Stimulated activated CD4-positive, alpha-beta T cell treated with anti-CD3 and anti-CD28 coated beads, Interleukin-1b, Interleukin-23, amount 100 ng/mL, for 1 hour (primary cell): ENCODE measurements at places on chromosomes 7 and 10.
A peak's percentile ranks its signal among the peaks of the same experiment; 100 is the strongest.

DNA sequence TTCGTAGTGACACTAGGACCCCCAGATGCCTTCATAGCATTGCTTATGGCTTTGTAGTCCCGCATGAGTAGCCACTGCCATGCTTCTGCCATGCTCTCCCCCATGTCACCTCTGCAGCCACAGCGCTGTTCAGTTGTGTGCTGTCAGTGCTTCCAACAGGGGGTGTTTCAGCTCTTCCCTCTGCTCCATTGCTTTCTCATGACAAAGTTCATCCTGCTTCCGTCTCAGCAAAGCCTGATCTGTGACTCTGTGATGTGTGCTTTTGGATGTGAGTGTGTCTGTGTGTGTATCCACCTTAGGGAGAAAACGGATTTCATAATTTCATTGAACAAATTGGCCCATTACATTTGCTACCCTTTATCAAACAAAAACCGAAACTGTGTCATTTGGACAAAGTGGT lies 134.9 kb upstream of the SAMD8 start:
- no peak for DNase-seq

- no peak for DNase-seq
Observed at GRCh38 chr7:134287916-134288659, 28.6 kb downstream of the SLC35B4 start.

DNA sequence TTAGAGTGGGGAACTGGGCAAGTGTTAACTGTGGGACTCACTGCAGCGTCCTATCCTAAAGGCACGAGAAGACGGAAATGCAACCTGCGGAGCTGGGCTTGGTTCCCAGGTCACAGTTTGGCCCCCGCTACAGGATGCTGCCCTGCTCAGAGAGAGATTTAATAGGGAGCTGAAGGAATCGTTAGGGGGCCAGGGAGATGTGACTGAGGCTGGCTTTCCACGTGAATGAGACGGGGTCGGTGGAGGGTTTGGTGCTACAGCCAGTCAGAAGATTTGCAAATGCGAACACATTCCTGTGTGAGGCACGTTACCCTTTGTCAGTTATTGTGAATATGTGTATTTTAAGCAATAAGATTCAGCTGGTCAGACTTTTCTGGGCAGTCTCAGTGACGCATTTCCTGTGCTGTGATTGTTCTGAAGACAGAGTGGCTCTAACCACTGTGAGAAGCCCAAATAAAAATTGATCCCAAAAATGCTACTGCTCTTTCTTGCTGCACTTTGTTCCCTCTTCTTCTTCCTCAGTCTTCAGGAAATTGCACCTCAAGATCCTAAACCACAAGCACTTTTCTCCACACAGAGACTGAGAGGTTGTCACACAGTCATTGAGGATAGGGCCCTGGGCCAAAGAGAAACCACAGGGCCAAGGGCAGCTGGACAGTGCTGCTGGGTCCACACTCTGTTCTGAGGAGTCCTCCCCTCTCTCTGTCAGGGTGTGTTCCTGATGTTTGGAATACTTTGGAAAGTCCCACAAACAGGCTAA lies 21.2 kb downstream of the CYP17A1 start:
- DNase-seq, result no peak

DNA sequence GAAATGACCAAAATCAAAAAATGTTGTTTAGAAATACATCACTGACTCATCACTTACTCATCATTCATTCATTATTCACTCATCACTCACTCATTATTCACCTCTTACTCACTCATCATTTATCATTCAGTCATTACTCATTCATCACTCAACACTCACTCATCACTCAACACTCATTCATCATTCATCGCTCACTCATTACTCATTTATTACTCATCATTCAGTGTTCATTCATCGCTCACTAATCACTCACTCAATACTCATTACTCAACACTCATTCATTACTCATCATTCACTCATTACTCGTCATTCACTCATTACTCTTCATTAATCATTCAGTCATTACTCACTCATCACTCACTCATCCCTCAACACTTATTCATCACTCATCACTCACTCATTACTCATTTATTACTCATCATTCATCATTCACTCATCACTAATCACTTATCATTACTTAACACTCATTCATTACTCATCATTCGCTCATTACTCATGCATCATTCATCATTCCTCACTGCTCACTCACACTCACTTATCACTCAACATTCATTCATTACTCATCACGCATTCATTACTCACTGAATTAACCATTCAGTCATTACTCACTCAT lies 238.5 kb downstream of the ADARB2 start:
- DNase-seq, result no peak

GRCh38 chr10:100872034-100872791 lies 40.5 kb upstream of the SLF2 start:
- peak; percentile 24 for DNase-seq

DNA sequence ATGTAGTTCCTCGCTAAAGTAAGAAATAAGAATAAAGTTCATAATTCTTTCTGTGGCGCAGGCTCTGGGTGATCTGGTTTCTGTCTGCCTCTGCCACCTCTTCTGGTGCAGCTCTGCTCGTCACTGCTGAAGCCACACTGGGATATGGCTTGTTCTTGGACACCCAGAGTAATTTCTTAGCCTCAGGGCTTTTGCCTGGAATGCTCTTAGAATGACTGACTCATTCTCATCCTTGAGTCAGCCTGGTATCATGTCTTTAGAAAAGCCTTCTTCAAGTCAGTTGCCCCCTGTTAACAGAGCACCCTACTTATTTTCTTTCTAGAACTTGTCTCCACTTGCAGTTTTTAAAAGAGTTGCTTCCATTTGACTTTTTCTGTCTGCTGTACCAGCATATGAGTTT lies 2.0 kb downstream of the ZSCAN25 start:
- no peak for DNase-seq

DNA sequence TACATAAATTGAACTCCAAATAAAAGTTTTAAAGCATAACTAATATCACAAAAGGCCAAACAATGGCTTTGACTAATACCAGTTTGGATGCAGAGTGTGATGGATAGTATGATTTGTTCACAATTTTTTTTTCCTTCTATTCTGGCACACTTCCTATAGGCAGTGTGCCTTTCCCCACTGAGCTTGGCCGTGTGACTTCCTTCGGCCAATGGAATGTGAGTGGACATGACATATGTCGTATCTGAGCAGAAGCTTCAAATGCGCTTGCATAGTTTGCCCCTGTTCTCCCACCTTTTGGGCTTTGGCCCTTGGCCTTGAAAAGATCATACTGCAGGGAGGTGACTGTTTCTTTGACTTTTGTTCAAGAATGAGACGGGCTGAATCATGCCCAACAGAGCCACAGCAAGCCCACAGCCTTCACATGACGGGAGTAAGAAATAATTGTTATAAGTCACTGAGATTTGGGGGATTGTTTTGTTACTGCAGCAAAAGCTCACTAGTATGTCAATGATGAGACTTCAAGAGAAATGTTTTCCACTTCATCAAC lies 279.9 kb upstream of the NEBL start:
- DNase-seq, result no peak

DNA sequence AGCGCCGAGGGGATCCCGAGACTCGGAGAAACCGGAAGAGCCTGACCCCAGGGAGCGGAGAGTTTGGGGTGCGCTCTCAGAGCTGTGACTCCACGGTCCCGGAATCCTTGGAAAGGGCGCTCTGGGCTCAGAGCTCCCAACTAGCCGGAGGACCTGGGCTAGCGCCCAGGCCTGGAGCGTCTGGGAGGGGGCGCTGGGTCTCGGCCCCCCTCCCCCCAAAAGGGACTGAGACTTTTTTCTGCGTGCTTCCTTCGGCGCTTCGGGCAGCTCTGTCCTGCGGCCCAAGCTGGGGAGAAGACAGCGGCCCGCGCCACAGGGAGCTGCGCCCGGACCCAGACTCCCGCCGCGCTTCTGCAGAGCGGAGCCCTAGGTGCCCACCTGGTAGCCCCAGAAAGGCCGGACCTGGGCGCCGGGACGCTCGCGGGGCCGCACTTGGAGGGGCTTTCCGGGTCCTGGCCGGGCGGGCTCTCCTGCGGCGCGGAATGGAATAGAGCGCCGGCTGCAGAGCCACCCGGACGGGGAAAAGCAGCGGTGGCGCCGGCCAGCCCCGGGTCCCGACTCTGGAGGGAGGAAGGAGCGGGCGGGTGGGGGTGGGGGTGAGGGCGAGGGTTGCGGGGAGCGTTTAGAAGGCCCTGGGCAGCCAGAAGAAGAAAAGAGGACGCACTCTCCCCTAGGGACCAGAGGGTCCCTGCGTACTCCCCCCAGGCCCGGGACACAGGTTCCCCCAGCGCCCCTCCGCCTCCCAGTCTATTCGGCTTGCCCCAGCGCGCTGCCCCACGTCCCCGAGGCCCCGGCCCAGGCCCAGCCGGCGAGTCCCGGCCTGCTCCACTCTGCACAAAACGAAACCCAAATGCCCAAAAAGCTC lies 4.7 kb downstream of the ZNF503 start:
- DNase-seq, result no peak

DNA sequence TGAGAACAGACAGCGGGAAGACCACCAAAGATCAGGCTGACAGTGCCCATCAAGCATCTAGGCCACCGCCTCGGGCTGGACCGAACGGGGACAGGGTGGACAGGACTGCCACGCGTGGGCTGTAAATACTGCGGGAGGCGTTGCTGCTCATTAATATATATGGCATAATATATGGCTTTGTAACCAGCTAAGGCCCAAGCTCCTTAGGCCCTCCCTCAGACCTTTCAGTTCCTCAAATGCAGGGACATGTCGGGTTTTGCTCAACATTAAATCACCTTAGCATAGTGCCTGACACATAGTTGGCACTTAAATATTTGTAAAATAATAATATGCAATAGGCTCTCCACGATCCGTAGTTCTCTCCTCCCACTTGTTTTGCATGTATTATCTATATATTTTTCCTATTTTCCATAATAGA lies 402 bp upstream of the TMEM168 start:
- no peak for DNase-seq

- no peak for DNase-seq
Observed at GRCh38 chr10:119250641-119251314, 43.4 kb downstream of the GRK5 start.

- no peak for DNase-seq
Observed at GRCh38 chr7:49840751-49841405, 67.4 kb downstream of the VWC2 start.

DNA sequence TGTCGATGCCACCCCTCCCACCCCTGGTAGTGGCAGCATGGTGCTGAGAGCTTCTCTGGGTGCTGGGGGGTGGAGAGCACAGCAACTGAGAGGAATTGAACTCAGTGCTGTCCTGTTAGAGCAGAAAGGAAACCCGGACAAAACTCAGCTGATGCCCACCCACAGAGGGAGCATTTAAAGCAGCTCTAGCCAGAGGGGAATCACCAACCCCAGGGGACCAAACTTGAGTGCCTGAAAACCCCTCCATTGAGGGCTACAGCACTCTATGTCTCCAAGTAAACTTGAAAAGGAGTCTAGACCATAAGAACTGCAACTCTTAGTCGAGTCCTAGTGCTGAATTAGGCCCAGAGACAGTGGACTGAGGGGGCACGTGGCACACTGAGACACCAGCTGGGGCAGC lies 16.8 kb upstream of the FOXI2 start:
- no peak for DNase-seq

- DNase-seq, result peak; percentile 18
Observed at GRCh38 chr7:143003393-143004051, 23.4 kb downstream of the OR9A2 start.

DNA sequence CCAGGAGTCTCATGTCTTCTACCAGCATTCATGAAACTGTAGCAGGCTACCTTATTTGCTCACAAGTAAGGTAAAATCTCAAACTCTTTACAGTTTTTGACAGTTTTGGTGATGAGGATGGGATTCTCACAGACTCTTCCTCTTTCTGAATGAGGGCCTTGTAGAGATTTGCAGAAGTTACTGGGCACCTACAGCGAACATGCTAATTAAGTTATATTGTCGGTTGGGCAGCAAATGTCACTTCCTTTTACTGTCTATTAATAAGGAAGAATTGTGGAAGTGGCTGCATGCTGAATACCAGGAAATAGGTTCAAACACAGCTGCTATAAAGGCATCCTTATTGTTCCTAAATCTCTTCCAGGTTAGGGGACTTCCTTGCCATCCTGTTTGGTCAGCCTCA lies 189.6 kb downstream of the DNAJC1 start:
- no peak for DNase-seq

DNA sequence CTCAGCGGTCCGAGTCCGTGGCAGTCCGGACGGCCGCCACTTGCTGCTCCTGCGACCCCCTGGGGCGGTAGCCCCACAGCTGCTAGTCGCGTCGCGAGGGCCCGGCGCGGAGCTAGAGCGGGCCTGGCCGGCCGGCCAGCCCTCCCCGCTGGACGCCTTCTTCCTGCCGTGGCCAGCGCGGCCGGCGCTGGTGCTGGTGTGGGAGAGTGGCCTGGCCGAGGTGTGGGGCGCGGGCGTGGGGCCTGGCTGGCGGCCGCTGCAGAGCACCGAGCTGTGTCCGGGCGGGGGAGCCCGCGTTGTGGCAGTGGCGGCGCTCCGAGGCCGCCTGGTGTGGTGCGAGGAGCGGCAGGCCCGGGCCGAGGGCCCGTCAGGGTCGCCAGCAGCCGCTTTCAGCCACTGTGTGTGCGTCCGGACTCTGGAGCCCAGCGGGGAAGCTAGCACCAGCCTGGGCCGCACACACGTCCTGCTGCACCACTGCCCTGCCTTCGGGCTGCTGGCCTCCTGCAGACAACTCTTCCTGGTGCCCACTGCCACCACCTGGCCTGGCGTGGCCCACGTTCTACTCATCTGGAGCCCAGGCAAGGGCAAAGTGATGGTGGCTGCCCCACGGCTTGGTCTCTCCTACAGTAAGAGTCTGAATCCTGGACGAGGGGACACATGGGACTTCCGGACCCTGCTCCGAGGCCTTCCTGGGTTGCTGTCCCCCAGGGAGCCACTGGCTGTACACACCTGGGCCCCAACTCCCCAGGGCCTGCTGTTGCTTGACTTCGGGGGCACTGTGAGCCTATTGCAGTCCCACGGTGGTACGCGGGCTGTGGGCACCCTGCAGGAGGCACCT lies 631 bp downstream of the HPS6 start:
- DNase-seq, result no peak

DNA sequence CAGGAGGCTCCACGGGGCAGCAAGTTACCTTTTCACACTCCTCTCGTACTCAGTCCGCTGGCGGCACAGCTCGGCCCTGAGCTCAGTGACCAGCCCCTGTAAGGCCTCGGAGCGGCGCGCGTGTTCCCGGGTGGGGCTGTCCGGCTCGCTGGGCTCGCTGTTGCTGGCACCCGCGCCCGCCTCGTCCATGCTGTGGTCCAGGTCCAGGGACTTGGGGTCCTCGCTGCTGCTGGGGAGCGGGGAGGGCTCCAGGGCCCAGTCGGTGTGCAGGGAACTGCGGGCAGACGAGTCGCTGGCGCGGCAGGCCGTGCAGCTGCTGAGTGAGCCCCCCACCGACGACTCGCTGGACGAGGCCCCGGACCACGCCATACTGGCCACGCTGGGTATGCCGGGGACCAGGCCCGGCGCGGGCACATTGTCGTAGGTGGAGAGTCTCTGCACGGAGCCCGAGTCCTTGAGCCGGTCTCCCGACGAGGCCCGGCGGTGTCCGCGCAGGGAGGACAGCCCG lies 143.8 kb downstream of the MAPK8 start:
- DNase-seq, result no peak

- no peak for DNase-seq
Observed at GRCh38 chr10:106992055-106992454, 172.5 kb downstream of the SORCS1 start.
